Peyer's patch (tissue), 4 donors: ENCODE measurements at places on chromosomes 2 and 18. TPM values are rescaled to one million over a fixed set of nuclear protein-coding genes. Genes with fewer than 3 reads are reported as not detected.

DNA sequence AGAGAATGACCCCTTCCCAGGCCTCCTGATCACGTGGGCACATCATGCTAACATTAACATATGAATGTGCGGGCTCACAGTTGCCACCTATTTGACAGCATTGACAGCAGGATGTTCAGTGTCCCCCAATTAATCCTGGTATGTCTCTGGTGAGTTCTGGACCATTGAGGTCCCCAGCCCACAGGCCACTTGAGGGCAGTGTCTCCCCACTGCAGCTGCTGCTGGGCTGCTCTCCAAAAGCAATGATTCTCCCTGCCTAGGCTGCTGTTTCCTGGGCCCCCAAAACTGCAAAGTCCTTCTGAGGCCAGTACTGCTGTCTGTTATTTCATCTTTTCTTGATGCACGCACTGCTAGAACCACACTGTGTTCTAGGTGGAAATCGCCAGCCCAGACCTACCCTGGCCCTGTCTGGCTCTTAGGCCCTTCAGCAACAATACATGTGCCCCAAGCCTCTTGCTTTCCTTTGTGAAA is 52.7 kb upstream of the MAPK4 start:
- DNase-seq = no peak

- no peak for DNase-seq
Observed at GRCh38 chr18:76980663-76981395, 151.8 kb downstream of the MBP start.

- no peak for DNase-seq
Observed at GRCh38 chr2:68653538-68653982, 10.2 kb downstream of the PROKR1 start.

GPR55 gene
- 4.0 TPM for total RNA-seq
